ENCODE measurements at places on chromosomes 13 and 19.

GRCh38 chr13:40776232-40776631 is 5.2 kb upstream of the MRPS31 start:
- DNase-seq = no peak

DNA sequence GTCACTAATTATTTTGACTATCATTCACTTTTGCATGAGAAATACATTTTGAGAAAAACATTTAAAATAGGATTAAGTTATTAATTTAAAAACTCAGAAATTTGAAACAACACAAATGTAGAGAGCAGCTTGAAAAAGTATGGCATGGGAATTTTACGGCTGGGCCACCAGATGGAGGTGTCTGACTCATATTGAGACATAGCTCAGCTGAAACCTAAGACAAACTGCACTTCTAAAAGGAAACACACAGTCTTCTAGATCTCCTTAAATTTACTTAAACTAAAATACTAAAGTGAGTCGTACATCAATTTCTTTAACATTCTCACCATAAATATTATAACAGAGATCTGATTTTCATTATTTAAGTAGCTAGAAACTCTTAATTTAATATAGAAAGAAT is 41.9 kb upstream of the POSTN start:
- DNase-seq = no peak

GRCh38 chr13:23497191-23497590 is 63.7 kb upstream of the SACS start:
- no peak for DNase-seq

- DNase-seq = no peak
These were observed 27.1 kb upstream of the SLC7A9 start for GRCh38 chr19:32896516-32897214.

- DNase-seq = no peak
These were observed 33.6 kb upstream of the EPHX3 start for GRCh38 chr19:15265850-15266248.

GRCh38 chr13:94706101-94706842 is 6.1 kb downstream of the SOX21 start:
- DNase-seq = no peak

GRCh38 chr19:39935364-39935661 is 879 bp upstream of the FCGBP start:
- no peak for DNase-seq

GRCh38 chr13:111575719-111576118 is 255.3 kb downstream of the TEX29 start:
- no peak for DNase-seq

GRCh38 chr19:58372311-58373133 is 8.3 kb downstream of the ZNF837 start:
- no peak for DNase-seq

DNA sequence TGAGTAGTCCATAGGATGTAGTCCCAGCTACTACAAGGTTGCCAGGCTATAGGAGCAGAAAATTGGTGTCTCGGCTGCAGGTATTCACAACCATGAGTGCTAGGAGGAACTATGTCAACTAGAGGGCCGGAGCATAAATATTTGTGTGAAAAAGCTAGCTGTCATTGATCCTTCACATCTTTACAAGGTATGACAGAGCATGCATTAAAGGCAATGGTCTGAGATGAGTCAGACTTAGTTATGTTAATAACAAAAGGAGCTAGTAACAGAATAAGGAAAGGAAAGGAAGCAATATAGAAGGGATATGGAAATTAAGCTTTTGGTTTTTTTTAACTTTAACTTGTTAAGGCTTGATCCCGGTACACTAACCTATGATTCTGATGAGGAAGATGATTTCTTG is 40.9 kb upstream of the PSG9 start:
- DNase-seq = no peak

DNA sequence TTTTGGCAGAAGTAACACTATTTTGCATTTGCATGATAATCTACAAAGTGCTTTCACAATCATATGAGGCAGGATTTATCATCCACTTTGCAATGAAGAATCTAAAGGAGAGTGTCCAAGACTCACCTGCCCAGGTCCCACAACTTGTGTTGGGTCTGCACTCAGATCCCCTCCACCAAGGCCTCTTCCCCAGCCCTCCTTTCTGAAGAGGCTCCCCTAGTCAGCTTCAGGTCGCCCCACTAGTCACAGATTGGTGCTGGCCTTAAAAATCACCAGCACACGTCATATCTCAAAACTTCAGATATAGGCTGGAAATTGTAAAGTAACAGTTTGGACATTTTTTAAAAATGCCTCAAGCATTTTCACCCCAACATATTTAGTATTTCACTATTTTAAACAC is 17.5 kb downstream of the ATP7B start:
- DNase-seq = no peak

- no peak for DNase-seq
These were observed 72.3 kb upstream of the RFC3 start for GRCh38 chr13:33745370-33746324.

GRCh38 chr13:36445891-36446351 is 13.6 kb downstream of the CCNA1 start:
- DNase-seq = no peak

DNA sequence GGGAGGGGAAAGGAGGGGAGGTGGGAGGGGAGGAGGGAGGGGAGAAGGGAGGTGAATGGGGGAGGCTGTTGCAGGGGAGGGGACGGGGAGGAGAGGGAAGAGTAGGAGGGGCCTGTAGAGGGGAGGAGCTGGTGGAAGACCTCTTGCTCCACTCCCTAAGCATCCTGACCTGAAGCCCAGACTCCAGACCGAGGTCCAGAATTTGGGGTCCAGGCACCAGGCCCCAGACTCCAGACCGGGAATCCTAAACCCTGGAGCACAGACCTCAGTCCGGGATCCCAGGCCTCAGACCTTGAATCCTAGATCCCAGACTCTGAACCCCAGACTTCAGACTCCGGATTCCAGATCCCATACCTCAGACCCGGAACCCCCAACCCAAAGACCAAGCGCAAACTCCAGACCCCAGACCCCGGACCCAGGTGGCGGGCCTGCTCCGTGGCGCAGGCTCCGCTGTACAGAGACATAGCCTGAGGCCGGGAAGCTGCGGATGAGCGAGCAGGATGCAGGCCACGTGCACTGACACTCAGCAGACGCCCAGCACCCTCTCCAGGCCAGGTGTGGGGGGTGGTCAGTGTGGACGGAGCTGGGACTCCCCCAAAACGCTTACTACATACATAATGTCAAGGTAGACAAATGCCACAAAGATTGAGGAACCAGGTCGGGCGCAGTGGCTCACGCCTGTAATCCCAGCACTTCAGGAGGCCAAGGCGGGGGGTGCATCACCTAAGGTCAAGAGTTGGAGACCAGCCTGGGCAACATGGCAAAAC is 710 bp upstream of the BTBD2 start:
- DNase-seq = no peak

GRCh38 chr19:42596391-42597072 is 1.8 kb upstream of the CEACAM8 start:
- peak; percentile 19 for DNase-seq

DNA sequence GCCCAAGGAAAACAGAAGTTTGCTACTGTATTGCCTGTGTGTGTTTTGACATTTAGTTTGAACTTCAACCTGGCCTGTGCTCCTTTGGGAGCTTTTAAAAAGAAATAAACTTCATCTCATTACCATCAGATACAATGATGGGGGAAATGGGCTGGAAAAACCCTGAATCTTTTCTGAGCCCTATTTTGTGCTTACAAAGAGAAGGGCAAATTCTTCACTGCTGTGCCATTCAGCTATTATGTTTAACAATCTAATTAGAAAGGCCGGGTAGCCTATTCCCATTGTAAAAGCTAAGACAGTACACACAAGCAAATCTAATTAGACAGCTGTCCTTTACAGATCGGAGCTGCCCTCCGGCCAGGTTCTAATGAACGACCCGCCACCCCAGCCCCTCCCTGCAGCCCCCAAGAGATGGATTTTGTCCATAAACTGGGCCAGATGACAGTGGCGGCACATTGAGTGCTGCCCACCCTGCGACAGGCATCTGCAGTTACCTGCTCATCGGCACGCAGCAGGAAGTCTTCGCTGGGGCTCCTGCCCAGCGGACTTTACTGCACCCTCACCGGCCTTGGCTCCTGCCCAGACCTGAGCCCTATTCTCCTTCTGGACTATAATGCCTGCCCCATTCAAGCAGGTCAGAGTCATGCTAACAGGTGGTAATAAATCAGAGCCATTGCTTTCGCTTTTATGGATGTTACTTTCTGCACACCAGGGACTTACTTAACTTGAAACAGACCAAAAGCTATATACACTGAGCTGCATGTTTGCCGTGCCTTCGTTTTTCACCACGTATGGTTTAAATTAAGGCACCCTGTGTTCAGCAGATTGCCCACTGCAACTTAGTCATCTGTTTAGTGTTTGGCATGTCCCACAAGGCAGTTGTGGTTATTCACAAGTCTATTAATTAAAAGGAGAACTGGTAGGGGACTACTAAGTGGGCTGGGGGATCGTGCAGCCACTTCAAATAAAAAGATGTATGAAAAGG is 549.6 kb downstream of the FGF9 start:
- no peak for DNase-seq

DNA sequence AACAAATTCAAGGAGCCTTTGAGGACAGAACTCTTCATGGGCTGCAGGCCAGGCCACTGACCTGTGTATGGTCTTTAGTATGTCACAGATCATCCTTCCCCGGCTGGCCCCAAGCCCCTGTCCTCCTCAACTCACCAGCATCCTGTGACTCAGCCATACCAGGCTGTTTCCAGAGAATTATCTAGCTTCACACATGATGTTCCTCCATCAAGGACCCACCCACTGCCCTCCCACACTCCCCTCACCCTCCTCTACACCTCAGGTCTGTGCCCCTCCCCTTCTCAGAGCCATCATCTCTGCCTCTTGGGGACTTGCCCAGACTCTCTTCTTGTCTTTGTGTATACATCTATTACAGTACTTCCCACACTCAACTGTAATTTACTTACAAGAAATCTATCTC is 14.7 kb downstream of the DCT start:
- no peak for DNase-seq

GRCh38 chr19:46218160-46218559 is 11.4 kb upstream of the IGFL1 start:
- no peak for DNase-seq

GRCh38 chr19:11324748-11325389 is 14.6 kb downstream of the RAB3D start:
- DNase-seq = no peak

DNA sequence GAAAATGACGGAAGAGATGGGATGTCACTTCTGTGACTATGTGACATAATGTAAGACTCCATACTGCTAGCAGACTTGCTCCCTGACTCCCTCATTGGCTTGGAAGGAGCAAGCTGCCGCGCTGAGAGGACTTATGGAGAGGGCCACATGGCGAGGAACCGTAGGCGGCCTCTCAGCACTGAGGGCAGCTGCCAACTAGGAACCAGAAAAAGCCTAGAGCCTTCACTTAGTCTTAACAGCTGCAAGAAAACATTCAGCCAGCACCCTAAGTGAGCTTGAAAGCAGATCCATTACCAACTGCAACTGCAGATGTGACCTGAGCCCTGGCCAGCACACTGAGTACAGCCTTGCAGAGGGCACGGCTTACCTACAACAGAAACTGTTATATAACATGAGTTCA is 33.9 kb downstream of the USP12 start:
- DNase-seq = no peak

DNA sequence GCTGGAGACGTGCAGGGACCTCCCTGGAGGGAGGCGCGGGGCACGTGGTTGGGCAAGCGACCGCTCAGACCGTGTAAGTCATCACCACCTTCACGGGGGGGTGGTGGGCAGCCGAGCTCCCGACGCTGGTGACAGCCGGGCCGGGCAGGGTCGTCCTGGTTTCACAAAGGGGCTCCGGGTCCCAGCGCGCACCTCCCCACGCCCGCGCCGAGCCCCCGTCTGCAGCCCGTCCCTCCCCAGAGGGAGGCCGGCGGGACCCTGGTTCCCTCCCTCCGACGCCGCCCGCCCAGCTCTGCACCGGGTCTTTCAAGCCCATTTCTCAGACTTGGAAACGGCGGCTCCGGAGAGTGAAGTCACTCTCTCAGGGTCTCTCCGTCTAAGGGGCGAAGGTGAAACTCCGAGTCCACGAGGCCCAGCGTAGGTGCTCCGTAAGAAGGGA is 729 bp upstream of the ARID3A start:
- DNase-seq = no peak

- peak; percentile 77 for DNase-seq
These were observed at the start of gene KPTN for GRCh38 chr19:47483800-47484690. TSS of gene KPTN (minus strand) at chr19:47484219. CDS start at chr19:47484160, 59 bp downstream.

GRCh38 chr19:43532571-43532961 is 422 bp upstream of the ZNF575 start:
- DNase-seq = no peak

DNA sequence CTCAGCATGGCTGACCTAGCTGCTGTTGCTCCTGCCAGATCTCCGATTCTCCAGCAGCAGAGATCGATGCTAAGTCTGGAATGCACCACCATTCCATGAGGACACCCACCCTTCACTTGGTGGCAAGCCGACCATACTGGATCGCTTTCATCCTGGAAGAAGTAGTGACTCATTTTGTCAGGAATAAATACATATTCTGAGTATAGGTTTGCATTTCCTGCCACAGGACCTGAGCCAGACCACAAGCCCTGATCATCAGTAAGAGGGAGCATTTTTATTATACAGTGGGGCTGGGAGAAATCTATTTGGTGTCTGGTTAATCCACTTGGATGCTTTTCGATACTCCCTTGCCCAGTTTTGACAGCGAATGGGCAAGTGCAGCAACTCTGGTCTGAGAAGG is 10.9 kb upstream of the KCTD15 start:
- no peak for DNase-seq

Measured in stimulated activated CD8-positive, alpha-beta memory T cell treated with anti-CD3 and anti-CD28 coated beads, Interleukin-7, amount 100 ng/mL, for 24 hours (primary cell).